Right renal cortex interstitium (tissue), 3 donors: ENCODE measurements at places on chromosomes 7 and 10. TPM values are rescaled to one million over a fixed set of nuclear protein-coding genes. Genes with fewer than 3 reads are reported as not detected.

EGR2 gene
- polyA plus RNA-seq: 3.8 TPM

VGF gene
- polyA plus RNA-seq: 0.21 TPM

ZNF107 gene
- polyA plus RNA-seq: 10.1 TPM

TNS3 gene
- polyA plus RNA-seq: 94.6 TPM

CCL26 gene
- not detected for polyA plus RNA-seq

TUBB8 gene
- 0.50 TPM for polyA plus RNA-seq

LIPF gene
- polyA plus RNA-seq: 0.18 TPM

TRPV5 gene
- polyA plus RNA-seq: 0.83 TPM
